Gastrocnemius medialis (tissue), 4 donors: ENCODE measurements at places on chromosomes 4 and X. TPM values are rescaled to one million over a fixed set of nuclear protein-coding genes. Genes with fewer than 3 reads are reported as not detected.

The TCEAL5 gene
- not detected for total RNA-seq

GRCh38 chr4:185201977-185202962, 1.5 kb downstream of the CFAP97 start:
- H3K4me3 ChIP-seq, result no peak overlapping the region
- DNase-seq, result no peak
- H3K36me3 ChIP-seq, result no peaks in the 10 kb centered on the region

The ARHGAP24 gene
- 5.7 TPM for total RNA-seq

GRCh38 chr4:94856030-94856429, 98.3 kb downstream of the BMPR1B start:
- H3K4me3 ChIP-seq, result no peak overlapping the region
- H3K27me3 ChIP-seq, result no peaks in the 10 kb centered on the region
- DNase-seq, result no peak
- H3K36me3 ChIP-seq, result no peaks in the 10 kb centered on the region
- H3K27ac ChIP-seq, result no peak overlapping the region

DNA sequence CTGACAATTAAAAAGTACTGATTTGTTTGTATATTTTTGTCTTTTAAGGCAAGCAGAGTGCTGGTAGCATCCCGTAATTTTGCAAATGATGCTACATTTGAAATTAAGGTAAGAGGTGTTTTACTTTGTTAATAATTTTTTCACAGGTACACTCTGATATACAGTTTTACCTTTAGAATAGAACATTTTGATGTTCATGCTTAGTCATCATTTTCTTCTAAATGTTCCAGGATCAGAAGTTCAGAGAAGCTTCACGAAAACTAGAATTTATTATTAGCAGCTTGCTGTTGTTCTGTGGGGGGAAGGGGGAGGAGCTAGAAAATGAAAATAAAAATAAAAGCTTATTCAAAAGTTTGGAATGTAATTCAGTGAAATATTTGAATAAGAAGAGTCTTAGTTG, 5.5 kb downstream of the PDHA1 start:
- DNase-seq, result no peak
- no peak overlapping the region for H3K4me3 ChIP-seq
- peaks cover 33% of the 10 kb centered on the region for H3K36me3 ChIP-seq
- H3K27me3 ChIP-seq, result no peaks in the 10 kb centered on the region
- H3K4me1 ChIP-seq, result peaks cover 2% of the 10 kb centered on the region
- no peak overlapping the region for H3K27ac ChIP-seq
